ENCODE measurements at places on chromosomes 6 and 20. TPM values are rescaled to one million over a fixed set of nuclear protein-coding genes. Genes with fewer than 3 reads are reported as not detected.

XKR7 gene
- not detected for total RNA-seq

KIFC1 gene
- total RNA-seq: 65.4 TPM

PI3 gene
- 3.7 TPM for total RNA-seq

GSTA3 gene
- not detected for total RNA-seq

PNPLA1 gene
- 0.25 TPM for total RNA-seq

THBD gene
- total RNA-seq: 1.0 TPM

ZFAND3 gene
- total RNA-seq: 107 TPM

KCNQ5 gene
- 0.07 TPM for total RNA-seq

CST4 gene
- total RNA-seq: 2.7 TPM

PPP1R16B gene
- total RNA-seq: not detected

TMEM217 gene
- total RNA-seq: 1.6 TPM

DNA sequence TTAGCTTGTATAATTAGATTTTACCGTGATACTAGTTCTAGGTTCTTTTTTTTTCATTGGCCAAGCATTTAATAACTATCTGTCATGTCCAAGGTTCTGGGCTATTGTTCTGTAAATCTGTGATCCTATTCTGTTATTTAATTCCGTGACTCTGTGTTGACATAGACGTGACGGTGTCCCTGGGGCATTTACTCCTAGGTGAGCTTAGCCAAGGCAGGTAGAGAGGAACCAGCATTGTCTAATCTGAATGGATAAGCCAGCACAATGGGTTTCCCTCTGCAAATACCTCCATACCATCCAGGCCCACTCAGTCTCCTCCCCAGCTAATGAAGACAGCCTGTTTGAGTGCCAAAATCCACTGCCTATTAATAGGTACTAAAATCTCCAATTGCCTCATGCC lies 8.9 kb upstream of the CDSN start:
- DNase-seq: no peak

DNA sequence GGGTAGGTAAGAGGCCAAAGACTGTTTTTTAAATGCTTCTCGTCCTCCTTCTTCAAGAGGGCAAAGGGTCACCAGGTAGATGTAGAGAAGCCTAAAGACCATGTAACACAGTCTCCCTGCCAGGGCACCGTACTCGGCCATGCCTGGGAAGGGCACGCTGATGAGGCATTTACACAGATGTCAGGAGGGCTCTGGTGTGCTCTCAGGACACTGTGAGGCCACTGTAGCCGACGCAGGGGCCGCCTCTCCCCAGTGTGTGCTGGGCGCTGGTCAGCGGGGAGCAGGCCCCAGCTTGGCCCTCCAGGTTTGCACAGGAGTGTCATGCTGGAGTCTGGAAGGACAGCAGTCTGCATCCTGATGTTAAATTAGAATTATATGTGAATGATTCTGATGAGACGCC lies 7.1 kb upstream of the MTG2 start:
- DNase-seq: no peak

DNA sequence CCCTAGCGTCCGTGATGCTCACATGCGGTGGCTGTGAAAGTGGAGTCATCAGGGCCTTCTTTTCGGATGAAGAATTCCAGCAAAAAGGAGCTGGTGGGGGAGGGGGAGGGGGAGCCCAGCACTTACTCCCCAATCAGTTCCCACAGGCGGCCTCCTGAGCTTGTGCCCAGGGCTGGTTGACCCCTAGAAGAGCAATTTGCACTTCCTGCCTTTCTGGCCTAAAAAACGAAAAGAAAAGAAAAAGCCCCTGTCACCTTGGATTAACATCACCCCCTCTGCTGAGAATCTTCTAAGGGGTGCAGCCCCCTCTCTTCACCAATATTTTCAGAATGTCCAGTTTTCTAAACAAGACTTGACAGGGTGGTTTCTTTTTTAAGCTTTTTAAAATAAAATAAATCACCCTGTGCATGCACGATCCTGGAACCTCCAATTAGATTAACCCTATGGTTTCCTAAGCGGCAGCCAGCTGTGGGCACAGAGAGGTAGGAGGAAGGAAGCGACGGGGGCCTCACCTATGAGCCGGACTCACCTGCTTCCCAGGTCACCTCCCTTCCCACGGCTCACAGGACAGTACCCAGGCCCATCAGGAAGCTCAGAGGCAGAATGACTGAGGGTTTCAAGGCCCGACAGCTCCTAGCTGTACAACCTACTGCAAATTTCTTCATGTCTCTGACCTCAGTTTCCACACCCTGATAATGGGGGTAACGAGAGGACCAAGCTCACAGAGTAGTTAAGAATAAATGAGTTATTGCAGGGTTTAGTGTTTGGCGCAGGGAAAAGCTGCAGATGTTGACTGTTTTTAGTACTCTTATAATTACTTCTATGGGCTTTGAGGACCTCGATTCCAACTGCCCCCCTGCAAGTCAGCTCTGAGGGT lies 10.5 kb upstream of the TGM2 start:
- DNase-seq: no peak

- DNase-seq: no peak
Measured at GRCh38 chr6:15491986-15492269, 170.9 kb downstream of the DTNBP1 start.

DNA sequence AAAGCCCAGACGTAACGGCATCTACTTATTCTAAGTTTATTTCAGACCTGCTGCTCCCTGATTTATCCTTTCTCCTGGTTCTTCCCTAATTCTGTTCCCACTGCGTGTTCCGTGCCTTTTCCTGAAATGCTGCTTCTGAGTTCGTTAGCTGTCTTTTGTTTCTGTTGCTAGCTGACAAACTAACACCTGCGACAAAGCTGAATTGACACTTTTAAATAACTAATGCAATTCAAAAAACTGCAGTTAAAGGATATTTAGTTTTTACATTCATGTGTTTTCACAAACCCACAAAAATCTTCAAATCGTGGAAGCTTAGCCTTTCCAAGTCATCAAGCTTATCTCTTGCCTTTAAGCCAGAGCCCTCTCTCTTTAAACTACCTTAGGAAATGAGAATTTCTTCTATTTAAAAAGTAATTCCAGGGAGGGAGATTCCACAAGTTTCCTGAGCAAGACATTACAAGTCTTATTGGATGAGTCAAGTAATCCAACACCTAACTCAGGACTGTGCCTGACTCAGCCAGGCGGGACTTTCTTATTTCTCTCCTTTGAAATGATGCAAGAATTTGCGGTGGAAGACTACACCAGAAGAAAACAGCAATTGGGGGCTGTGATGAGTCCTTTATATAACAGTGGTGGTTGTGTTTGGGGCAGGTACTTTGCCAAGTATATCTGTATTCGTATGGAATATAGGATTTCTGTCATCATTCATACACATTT lies 6.3 kb downstream of the ADTRP start:
- DNase-seq: no peak

GRCh38 chr20:47198996-47199552 lies 157.4 kb downstream of the ZMYND8 start:
- no peak for DNase-seq

DNA sequence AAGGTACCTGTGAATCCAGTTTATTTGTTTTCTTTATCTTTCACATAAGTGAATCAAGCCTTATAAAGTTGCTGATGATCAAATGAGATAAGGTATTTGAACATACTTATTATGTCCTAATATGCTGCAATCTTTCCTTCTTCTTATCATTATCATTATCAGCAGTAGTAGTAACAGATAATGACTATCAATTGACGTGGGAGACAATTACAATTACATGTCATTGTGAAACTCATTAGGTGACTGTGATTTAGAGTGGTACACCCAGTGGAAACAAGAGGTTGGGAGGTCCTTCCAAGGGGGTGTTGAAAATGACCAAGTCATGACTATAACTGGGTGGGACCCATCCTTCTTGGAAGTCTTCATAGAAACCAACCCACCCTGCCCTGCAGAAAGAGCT lies 2.8 kb downstream of the CLIC5 start:
- DNase-seq: no peak

DNA sequence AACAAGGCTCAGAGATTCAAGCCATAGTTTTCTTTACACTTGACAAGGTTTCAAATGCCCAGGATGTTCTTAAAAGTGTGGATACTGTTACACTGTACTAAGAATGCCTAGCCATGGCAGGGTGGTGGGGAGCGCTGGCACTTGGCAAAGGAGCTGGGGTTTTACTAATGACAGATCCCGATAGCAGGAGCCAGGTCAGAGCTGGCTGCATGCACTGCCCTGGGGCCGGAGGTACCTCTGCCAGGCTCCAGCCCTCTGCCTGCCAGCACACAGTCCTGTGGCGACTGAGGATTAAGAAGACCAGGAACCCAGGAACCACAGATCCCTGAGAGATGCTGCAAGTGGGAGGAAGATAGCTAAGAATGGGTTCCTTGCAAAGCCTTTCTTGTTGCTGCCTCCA lies 260.3 kb downstream of the ALDH8A1 start:
- DNase-seq: no peak

GRCh38 chr6:113187661-113188060 lies 669.5 kb upstream of the MARCKS start:
- no peak for DNase-seq

DNA sequence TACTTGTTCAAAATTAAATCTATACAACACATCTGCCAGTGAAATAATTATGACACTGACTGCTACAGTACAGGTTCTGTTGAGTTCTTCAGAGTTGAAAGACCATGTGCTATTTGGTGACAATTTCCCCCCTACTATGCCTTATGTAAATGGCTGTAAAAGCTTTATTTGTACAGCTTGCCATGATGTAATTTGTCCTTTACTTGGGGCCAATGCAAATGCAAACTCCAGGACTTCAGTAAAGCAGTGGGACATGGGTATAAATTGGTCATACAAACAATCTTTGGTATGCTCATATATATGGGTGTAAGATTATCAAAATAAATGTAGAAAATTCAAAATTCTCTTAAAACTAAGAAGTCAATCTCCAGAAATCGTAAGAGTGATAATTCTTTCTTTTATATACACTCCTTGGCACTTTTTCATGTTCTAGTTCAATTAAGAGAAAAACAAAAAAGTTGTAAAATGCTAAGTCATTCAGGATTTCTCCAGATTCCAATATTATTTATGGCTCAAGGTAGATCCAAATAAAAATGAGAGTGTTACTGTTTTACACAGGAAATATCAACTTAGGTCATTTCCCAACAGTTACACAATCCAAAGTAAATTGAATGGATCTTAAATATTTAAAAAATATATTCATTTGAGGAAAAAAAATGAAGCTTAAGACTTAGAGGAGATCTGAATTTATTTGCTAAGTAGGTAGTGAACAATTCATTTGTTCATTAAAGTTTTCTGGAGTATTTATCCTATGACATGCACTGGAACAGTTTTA lies 1310.5 kb upstream of the CITED2 start:
- DNase-seq: no peak

- DNase-seq: peak; percentile 46
Measured at GRCh38 chr6:39029156-39030011, 19.2 kb upstream of the GLP1R start.

DNA sequence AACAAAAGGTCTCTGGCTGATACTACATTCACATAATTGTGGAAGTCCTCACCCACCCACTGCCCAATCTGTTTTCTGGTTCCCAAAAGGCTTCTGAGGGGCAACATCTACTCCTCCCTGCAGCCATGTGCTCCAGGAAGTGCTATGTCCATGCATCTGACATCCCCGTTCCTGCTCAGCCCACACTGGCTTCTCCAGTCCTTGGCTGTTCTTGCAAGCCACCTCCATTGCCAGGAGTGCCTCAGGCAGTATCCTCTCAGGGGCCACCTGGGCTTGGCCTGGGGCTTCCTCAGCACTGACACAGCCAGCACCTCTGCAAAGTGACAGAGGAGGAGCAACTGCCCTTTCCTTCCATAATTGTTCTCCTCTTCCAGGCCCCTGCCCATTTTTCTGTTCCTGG lies 18.3 kb downstream of the ARHGAP18 start:
- no peak for DNase-seq

DNA sequence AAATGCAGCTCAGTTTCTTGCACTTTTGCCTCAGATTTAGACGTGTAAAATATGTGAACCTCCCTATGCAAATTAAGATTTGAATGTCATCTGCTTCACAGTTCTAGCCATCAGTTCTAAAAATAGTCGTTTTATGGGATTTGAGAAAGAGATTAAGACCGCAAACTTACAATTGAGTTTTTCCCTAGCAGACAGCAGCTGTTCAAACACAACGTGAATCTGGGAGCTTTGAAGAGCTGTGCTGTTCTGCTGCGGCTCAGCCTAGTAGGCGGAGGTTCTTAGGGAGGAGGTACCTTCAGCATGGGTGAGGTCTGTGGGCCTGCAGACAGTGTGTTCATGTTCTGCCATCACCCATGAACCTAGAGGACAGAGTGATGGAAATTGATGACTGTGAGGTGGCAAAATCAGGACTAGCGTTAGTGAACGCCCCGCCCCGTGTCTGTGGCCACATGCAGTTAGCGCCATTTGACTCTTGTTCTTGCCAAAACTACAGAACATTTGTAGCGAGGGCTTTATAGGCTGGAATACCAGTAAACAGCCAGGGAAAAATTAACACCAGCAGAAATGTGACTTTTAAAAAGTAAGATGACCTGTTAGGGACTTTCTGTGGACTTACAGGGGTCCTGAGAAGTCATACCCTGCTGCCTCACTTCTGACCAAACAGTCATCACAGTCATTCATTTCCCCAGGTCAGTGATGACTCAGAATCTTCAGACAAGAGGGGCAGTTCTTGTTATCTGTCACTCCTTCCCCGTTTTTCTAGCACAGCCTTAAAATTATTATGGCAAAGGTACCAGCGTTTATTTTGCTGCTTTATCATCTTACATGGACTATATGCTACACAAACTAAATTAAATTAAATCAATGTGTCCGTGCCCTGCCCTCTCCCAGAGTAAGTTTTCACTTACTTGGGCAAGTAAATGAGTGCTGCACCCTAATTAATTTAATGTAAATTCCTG lies 84.3 kb upstream of the TMEM181 start:
- DNase-seq: peak; percentile 87
